ENCODE measurements at places on chromosomes 4 and X.

GRCh38 chrX:1592470-1593142 lies 1.2 kb downstream of the AKAP17A start:
- DNase-seq, result peak; percentile 72

GRCh38 chrX:20498851-20499635 lies 232.3 kb upstream of the RPS6KA3 start:
- no peak for DNase-seq

- no peak for DNase-seq
Measured at GRCh38 chrX:96835660-96836289, 47.9 kb upstream of the RPA4 start.

DNA sequence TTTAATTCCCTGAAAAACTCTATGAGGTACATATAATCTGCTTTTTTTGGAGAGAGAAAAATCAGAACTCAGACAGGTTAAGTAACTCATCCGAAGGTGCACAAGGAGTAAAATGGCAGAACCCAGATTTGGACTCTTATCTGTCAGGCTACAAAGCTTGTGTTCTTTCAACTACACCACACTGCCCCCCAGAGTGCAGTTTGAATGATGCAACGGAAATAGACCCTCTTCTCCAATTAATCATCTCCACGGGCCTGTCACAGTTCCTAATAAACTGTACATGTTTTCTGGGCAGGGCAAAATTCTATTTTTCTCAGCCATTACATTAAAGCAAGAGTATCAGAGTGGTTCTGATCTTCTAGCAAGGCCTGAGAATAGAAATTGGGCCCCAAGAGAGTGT lies 35.3 kb upstream of the DCX start:
- DNase-seq, result no peak

DNA sequence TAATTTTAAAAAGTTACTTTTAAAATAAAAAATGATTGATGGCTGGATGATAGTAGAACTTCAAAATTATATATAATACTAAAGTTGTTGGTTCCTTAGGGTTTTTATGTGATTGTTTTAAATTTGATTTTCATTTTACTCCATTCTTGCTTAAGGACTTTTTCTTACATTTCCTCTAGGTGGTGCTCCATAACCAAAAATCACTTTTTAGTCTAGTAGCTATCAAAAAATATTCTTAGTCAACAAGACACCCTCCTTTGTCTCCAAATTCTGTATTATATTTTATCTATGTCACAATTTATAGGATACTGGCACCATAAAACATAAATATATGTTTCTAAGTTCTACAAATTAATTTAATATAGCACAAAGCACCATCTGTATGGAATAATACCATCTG lies 67.2 kb upstream of the BRWD3 start:
- no peak for DNase-seq

- DNase-seq, result no peak
Measured at GRCh38 chr4:128930051-128930450, 120.6 kb downstream of the JADE1 start.

DNA sequence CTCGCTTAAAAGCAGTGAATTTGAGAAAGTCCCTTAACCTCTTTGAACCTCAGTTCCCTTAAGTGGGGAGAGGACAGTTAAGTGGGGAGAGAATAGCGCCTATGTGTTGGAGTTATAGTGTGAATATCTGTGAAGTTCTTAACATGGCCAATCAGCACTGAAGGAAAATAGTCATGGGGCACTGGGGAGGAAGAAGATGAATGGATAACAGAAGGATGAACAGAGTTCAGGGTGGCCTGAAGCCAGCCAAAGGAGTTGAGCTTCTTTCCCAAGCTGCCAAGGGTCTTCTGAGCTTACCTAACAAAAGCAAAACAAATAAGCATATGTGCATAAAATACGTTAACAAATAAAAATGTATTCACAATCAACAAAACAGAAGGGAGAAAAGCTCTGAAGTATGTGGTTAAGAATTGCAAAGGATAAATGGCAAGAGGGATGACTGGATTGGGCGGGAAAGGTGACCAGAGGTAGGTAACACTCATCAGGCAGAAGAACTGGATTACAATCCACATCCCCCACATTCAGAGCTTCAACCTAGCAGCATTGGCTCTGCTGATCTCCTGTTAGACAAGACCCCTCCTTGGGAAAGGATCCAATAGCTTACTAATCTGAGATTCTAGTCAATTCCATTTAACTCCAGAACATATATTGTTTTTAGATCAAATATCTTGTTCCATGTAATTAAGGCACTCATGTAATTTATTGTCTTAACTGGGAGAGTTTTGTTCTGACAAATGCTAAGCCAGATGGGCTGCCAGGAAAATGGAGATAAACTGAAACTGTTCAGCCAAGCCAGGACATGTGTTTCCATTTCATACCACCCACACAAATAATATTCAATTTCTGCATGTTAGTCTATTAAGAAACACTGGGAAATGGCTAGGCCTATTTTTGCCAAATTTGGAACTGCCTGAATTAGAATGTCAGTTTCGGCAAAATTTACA lies 221.2 kb downstream of the LDB2 start:
- DNase-seq, result no peak

DNA sequence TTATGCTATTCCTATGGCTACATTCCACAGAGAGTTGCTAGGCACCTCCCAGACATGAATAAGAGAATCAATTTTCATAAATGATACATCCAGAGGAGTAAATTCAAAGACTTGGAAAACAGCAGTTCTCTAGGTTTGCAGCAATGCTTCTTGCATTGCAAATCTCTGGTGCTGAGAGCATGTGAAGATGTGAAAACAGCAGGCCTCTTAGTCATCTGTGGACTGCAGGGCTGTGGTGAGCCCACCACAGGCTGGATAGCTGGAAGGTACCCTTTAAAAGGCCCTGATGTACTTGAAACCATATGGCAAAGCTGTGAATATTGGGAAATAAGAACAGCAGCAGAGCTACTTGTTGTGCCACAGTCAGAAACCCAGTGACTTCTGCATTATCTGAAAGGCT lies 2135.9 kb downstream of the ARAP2 start:
- no peak for DNase-seq

DNA sequence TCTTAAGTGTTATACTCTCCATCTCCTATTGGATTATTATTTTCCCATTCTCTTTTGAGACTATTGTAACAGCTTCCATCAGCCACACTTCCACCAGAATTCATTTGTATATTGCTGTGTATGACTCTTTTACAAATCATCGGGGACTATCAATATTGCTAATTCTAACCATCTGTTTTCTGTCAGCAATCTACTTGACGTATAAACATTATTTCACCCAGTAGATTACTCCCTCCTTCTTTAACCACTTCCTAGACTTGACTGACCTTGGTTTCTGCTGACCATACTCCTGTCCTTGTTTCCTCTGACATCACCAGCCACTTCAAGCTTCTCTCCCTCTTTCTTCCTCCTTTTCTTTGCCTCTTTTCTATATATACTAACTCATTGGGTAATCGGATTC lies 402.9 kb downstream of the PCDH18 start:
- no peak for DNase-seq

DNA sequence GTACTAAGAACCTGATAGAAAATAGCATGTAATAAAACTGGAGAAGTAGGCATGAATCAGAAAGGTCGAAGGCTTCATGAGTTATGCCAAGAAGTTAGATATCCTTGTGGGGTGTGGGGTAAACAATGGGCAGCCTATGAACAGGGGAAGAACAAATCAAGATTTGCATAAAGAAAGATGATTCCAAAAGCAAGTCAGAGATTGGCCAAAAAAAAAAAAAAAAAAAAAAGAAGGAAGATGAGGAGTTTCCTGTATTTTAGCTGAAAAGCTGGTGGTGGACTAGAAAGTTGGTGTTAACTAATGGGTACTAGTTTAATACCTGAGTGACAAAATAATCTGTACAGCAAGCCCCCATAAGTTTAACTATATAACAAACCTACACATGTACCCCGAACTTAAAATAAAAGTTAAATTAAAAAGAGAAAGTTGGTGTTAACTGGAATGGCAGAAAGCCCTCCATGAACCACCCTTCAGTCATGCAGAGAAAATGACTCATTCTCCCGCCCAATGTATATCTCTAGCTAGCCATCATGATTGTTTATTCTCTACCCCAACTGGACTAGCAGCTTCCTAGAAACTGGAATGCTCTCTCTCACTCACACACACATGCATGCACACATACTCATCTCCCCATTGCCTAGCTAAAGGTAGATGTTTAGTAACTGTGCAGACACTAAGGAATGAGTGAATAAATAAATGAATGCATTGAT lies 41.7 kb downstream of the ATP11C start:
- DNase-seq, result no peak

GRCh38 chrX:74536832-74537371 lies 77.5 kb downstream of the RLIM start:
- DNase-seq, result no peak

- DNase-seq, result no peak
Measured at GRCh38 chr4:109969087-109969486, 56.4 kb downstream of the EGF start.

DNA sequence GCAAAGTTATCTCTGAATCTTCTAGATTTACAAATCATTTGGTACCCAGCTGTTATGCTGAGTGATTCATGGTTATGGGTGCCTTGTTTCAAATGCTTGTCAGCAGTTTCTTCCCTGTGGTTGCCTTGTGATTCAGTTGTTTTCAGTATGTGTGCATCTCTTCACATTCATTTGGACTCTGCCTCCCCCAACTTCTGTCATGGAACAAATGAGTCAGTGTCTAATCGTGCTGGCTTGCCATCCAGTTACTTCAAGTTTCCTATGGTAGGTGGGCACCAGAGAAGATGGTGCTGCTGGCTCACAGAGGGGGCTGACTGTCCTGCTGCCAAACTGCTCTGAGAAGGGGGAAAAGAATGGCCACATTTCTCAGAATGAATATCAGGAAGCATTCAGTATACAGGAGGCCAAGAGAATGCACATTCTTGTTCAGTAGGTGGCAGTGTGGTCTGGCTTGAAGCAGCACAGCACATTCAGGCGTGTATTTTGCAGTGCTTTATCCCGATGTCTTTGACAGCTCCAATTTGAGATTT lies 260.9 kb downstream of the GLUD2 start:
- DNase-seq, result no peak

DNA sequence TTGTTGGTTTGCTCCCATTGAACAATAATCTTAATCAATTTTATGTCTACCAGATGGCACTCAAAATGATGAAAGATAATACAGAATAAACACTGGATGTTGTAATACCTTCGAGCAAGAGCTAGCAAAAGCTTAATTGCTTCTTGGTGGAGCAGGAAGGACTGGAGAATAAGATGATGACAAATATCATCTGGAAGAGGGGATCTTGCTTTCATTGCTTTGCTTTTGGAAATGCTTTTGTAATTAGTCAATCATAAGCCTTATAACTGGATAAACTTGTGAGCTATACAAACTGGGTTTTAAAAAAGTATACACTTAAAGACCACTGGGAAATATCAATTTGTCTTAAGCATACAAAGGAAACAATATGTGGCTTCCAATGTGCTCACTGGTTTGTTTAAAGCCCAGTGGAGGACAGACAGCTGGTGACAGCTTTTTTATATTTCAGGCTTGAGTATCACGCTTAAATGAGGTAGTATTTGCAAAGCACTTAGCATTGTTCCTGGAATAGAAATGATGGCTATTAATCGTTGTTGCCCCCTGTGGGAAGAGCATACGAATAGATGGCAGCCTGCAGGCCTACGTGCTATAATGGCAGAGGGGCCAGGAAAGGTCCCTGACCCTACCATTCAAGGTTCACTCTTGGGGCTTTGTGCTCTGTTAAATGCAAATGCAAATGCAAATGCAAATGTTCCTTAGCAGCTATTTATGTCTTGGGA lies 61.2 kb downstream of the TMEM150C start:
- no peak for DNase-seq

GRCh38 chr4:44425614-44426208 lies 22.9 kb downstream of the KCTD8 start:
- no peak for DNase-seq

- DNase-seq, result no peak
Measured at GRCh38 chr4:84498935-84499623, at the start of gene NKX6-1. NKX6-1 (minus strand) TSS chr4:84499292; CDS start chr4:84498228, 1,064 bp downstream.

- no peak for DNase-seq
Measured at GRCh38 chr4:54677416-54677815, 19.7 kb downstream of the KIT start.

DNA sequence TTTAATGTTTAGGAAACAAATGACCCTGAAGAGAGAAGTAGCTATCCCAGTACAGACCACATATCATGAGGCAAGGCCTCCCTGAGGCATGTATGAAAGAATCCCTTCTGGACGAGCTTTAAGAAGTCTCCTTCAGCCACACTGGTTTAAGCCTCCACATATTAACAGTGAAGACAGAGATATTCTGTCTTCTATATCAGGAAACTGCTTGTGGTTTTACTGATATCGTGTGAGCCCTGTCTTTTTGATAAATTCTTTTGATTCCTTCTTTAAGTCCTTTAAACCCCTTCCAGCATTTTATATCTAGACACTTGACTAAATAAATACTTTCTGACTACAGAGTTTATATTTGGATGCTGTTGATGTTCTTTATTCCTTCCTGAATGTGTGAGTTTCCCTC lies 45.9 kb upstream of the GPC4 start:
- no peak for DNase-seq

DNA sequence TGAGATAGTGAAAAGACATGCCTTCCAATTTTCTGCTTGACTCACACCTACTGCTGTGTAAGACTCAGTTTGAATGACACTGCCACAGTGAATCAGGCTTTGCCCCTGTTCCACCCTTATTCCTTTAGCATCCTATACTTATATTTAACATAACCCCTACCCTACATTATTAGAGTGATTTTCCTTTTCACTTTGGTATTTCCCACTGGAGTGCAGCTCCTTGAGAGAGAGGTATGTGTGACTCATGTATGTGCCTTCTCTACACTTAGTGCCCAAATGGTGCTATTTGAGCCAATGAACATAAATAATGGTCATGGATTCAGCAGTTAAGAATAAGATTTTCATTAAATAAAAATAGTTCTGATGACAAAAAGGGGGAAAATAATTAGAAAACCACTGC lies 69.5 kb downstream of the RRAGB start:
- DNase-seq, result no peak

- DNase-seq, result peak; percentile 28
Measured at GRCh38 chrX:13938051-13938828, 91.5 kb downstream of the GEMIN8 start.

DNA sequence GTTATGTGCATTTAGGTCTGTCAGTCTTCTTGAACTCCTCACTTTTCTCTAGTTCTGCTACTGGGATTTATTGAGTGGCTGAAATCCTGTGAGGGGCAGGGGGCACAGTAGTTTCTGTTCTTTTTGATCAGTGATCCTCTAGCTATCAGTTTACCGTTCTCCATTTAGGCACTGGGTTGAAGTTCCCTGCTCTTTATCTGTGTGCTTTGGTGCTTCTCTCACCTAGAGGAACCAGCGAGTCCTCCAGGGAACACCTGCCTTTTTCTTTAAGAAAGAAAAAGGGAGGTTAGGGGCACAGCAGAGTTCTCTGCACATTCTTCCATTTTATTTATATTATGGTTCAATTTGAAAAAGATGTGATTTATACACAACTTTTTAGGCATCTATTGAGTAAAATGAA lies 503.0 kb upstream of the AGA start:
- DNase-seq, result no peak

GRCh38 chr4:43550981-43551627 lies 658.6 kb downstream of the GRXCR1 start:
- no peak for DNase-seq

- no peak for DNase-seq
Measured at GRCh38 chr4:21102667-21103066, 402.4 kb downstream of the PACRGL start.
